Activated CD4-positive, alpha-beta T cell treated with anti-CD3 and anti-CD28 coated beads, Interleukin-2, amount 50 U/mL, for 1 hour (primary cell): ENCODE measurements at places on chromosomes 7 and 10.

GRCh38 chr10:34137955-34138354, 677.1 kb downstream of the PARD3 start:
- DNase-seq, result no peak

- no peak for DNase-seq
Measured at GRCh38 chr7:121076350-121077164, 88.0 kb downstream of the CPED1 start.

- no peak for DNase-seq
Measured at GRCh38 chr7:136998495-136998894, 130.0 kb downstream of the CHRM2 start.

DNA sequence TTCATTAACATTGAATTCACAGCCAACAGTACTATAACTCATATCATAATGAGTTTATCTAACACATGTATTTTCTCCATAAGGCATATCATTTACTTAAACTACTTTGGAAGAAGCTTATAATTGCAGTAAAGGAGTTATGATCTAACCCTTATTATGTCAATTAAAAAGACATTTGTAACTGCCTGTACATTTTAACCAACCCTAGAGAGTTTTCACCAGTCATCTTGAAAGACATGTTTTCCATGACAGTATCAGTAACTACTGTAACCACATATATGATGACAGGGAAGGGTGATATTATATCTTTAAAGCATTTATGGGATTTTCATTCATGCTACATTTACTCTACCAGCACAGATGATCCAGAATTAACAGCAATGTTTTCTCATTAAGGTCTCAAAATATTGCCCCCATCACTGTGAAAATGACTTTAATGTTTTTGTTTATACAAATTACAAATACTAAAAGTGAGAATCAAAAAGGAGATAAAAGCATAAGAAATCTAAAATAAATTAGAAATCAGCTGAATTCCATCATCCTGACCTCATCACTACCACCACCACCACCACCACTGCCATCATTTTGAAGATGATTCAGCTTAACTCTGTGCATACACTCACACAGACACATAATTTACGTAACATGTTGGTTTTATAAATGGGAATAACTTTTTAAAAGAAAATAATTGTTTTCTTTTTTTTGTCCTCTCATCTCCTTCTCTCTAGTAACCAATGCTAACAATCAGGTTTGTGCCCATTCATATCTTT, 53.6 kb downstream of the MKLN1 start:
- DNase-seq, result no peak

DNA sequence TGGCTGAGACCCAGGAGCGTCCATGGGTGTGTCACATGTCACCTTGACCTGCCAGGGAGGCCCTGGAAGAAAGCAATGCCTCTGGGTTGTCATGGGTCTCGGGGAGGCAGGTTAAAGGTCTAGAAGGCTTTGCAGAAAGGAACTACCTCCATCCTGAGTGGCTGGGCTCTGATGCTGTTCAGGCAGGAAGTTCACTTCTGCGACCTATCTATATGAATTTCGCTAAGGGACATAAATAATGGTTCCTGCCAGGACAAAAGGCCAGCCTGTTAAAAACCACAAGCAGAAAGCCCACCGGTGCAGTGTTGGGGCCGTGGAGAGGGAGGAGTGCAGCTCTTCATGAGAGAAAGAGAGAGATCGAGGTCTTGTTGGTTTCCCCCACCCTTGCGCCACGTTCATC, 182.9 kb downstream of the PTPN20 start:
- no peak for DNase-seq

- DNase-seq, result no peak
Measured at GRCh38 chr7:54679490-54679817, 79.6 kb downstream of the SEC61G start.

DNA sequence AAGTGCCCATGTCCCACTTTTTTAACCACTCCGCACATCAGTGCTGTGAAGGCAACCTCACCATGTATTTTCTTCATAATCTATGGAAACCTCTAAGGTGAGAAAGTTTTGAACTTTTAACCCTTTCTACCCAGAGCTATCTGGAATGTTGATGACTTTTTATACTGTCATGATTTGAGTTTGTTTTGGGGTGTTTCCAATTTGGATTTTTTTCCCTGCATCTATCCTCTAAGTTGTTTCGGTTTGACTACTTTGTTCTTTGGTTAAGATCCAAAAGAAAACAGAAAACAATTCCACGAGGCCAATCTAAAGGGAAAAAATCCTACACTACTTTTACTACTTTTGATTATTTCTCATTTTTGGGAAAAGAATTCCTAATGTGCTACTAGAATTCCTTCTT, 279.7 kb downstream of the USP6NL start:
- no peak for DNase-seq

GRCh38 chr10:85919491-85920021, 447.0 kb downstream of the GRID1 start:
- no peak for DNase-seq

DNA sequence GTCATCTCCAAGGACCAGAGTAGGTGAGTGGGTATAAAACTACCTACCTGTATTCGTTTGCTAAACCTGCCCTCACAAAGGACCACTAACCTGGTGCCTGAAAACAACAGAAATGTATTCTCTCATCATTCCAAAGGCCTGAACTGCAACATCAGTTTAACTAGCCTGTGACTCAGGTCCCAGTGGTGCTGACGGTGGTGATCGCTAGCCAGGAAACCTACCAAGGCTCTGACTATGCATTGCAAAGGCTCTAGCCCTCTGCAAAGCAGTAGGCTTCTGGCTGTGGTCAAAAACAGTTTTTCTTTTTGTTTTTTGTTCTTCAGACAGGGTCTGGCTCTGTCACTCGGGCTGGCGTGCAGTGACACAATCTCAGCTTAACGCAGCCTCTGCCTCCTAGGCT, 107.5 kb downstream of the NPTX2 start:
- DNase-seq, result no peak

GRCh38 chr10:31187607-31188210, 131.3 kb upstream of the ZEB1 start:
- no peak for DNase-seq

DNA sequence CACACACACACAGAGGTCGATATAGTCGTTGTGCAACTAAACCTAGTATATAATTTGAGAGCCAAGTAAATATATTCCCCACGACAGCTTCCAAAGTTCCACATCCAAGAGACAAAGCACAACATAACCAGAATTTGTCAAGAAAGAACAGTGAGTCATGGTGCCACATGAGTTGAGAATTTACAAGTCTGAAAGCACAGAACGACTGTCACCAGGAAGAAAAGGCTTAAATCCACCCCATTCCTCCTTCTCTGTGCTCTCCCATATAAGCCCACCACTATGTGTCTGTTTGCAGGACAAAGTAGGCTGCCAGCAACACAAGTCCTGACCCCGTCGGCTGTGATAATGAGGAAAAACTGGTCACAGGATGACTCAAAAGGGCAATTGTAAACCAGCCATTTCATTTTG, 32.8 kb downstream of the GSAP start:
- DNase-seq, result no peak
